ENCODE measurements at places on chromosomes 2 and 18.

- no peak for DNase-seq
Measured at GRCh38 chr2:23549821-23550530, 165.0 kb downstream of the KLHL29 start.

DNA sequence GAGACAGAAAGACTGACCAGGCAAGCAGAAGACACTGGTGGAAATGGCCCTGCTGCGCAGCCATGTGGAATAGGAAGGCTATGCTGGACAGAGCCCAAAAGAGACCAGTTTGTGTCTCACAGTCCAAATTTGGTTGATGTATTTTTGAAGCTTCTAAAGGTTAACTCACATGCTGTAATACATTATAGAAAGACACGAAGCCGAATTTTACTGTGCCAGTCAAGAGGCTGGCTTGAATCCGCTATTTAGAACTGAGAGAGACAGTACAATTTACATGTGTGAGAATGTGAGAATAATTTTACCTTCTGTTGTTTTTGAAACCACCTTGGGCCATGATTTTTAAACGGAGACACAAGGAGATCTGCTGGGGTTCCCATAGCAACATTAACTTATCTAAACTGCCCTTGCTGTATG is 113.6 kb downstream of the METTL8 start:
- DNase-seq, result no peak

DNA sequence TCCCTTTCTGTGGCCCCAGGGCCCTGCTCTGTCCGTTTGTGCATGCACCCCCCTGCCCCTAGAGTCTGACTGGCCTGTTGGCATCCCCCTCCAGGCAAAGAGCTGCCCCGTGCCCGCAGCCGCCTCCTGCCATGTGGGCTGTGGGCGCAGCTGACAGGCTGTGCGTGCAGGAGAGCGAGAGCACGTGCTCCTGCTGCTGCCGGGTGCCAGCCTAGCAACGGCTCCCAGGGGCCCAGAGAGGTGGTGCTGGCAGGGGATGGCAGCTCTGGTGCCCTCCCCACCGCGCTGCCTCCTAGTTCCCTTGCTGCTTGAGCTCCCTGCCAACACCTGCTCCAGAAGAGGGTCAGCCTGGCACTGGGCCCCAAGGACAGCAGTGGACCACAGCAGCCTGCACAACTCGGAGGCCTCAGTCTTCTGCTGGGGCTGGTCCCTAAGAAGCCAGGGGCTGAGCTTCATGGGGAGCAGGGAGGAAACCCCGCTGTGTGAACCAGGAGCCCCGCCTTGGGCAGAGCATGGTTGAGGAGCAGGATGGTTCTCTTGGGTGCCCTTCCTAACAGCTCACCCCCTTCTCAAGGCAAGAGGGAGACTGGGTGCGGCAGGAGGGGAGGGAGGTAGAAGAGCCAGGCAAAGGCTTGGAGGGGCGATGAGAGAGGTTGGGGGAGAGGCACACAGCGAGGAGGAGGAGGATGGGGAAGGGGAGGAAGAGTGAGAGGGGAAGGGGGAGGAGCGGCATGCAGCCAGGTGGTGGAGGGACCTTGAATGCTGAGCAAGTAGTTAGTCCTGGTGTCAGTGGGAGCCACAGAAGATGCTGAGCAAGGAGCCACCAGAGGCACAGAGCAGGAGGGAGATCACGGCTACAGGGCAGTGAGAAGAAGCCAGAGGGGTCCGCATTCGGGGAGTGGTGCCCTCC is 23.8 kb upstream of the PTMA start:
- DNase-seq, result no peak

DNA sequence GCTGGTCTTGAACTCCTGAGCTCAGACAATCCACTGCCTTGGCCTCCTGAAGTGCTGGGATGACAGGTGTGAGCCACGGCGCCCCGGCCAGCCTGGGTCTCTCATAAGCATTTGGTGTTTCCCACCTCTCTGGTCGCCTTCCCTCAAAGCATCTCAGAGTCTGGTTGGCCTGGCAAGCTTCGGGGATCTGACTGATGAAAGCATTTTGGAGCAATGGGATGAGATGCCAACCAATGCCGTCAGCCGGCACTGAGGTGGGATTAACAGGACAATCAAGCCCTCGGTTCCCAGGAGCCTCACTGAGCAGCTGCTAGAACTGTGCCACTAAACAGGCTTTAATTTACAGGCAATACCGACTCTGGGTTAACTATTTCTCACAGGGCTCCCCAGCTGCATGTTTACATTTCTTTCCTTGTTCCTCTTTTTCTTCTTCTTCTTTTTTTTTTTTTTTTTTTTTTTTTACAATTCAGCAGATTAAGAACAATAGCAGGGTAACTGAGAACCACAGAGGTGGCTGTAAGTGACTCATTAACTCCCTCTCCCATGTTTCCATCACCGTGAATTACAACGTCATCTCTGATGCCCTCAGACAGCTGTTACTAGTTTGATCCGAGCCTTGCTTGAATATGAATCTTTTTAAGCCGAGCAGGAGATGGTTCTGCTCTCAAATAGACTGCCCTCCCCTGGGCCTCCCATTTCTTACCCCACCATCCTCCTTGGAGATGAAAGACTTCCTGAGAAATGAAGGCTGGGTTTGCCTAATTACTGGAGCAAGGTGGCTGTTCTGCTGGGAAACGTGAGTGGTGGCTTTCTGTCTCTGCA is 37.9 kb downstream of the ODC1 start:
- DNase-seq, result no peak

GRCh38 chr2:113922784-113923183 is 32.9 kb downstream of the ACTR3 start:
- DNase-seq, result no peak

DNA sequence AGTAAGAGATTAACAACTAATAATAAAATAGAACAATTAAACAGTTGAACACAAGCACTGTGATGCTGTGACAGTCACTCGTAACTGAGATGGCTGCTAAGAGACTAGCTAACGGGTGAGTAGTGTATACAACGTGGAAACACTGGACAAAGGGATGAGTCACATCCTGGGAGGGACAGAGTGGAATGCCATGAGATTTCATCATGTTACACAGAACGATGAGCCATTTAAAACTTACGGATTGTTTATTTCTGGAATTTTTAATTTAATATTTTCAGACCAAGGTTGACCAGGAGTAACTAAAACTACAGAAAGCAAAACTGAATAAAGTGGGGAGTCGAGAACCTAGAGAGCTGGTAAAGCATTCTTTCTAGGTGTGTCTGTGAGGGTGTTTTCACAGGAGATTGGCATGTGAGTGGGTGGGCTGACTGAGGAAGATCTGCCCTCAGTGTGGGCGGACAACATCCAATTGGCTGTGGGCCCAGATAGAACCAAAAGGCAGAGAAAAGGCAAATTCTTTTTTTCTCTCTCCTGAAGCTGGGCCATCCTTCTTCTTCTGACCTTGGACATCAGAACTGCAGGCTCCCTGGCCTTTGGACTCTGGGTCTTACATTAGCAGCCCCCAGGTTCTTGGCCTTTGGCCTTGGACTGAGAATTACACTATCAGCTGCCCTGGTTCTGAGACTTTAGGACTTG is 14.6 kb downstream of the TMSB10 start:
- DNase-seq, result no peak

GRCh38 chr18:10249270-10249669 is 205.2 kb upstream of the APCDD1 start:
- no peak for DNase-seq

DNA sequence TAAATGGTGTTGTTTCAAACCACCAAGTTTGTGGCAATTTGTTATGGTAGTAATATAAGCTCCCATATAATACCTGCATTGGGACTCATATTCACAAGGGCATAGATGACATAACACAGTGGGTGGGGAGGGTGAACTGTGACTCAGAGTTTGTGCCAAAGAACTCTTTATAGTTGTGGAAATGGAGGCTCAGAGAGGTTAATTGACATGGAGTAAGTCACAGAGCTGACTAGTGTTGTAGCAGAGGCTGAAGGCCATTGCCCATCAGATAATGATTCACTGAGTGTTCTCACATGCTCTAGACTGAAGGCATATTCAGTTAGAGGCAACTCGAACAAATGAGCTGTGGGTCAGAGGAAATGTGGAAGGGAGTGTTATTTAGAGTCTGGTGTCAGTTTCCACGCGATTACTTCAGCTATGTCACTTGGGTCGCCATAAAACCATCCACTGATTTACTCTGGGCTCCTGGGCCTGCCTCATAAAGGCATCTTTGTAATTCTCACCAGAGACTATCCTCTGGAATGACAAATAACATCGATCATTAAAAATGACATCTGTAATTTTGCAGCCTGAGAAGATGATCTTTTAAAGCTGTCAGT is 264.7 kb downstream of the CCDC85A start:
- no peak for DNase-seq

- peak; percentile 5 for DNase-seq
Measured at GRCh38 chr2:145687442-145688134, 1167.7 kb upstream of the ZEB2 start.

- DNase-seq, result no peak
Measured at GRCh38 chr2:219024059-219024458, 17.3 kb downstream of the CFAP65 start.

DNA sequence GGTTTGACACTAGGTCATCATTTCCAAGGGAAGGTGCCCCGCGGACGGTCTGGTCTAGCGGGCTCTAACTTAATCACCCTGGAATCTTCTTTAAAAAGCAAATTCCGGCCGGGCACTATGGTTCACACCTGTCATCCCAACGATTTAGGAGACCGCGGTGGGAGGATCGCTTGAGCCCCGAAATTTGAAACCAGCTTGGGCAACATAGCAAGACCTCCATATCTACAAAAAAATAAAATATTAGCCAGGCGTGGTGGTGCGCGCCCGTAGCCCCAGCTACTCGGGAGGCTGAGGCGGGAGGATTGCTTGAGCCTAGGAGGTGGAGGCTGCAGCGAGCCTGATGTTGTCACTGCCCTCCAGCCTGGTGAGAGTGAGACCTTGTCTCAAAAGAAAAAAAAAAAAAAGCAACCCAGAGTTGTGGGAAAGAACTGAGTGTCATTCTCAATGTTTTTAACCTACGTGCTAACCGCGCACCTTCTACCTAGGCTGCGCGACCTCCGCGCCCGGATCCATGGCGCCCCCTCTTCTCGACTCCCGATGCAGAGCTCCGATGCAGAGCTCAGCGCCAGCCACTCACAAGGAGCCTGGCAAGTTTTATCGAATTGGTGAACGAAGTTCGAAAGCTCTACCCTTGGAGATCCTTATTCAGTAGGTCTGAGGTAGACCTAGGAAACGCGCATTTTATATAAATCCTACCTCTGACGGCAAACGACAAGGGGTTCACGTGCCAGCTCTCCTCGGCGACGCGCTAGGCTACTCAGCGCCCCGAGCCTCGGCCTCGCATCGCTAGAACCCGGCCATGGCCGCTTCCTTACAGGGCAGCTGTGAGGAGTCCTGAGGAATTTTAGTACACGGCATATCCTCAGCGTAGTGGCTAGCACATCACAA is 888 bp upstream of the TWSG1 start:
- peak; percentile 11 for DNase-seq

- DNase-seq, result no peak
Measured at GRCh38 chr2:24490181-24490689, 819 bp upstream of the NCOA1 start.

DNA sequence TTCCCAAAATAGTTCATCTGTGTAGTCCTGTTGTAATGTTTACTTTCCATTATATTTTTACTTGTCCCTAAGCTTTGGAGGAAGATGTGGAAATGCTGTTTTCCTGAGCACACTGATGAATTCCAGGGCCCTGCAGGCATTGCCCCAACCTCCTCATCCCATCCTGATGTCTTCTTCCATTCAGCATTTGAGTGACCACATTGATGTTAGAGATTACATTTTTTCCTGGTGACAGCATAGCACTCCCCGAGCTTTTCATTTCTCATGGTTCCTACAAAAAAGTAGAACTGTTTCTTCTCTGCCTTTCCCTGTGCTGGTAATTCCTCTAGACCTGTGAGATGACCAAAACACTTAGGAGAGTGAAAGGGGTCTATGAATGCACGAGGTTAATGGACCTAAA is 4.8 kb downstream of the IL36A start:
- DNase-seq, result no peak

DNA sequence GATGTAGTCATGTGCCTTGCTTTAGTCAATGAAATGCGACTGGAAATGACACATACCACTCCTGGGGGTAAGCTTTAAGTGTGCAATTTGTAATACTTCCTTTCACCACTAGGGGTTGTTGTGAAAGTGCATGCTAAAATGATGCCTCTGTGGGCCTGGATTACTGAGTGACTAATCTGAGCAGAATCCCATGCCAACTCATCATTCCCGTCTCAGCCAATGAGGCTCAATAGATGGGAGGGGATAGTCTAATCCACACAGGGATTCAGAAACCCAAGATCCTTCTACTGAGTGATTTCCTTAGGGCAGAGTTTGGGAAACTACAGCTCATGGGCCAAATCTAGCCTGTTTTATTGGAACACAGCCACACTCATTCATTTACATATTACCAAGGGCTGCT is 54.0 kb downstream of the HRH4 start:
- peak; percentile 46 for DNase-seq

DNA sequence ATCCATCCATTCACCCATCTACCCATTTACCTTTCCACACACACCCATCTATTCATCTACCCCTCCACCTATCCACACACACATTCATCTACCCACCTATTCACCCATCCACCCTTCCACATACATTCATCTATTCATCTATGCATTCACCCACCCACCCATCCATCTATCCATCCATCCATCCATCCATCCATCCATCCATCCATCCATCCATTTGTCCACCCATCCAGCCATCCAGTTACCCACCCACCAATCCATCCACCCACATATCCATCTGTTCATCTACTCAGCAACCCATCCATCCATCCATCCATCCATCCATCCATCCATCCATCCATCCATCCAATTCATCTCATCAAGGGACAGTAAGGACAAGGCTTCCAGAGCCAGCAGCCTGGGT is 74.0 kb downstream of the INHBB start:
- no peak for DNase-seq

DNA sequence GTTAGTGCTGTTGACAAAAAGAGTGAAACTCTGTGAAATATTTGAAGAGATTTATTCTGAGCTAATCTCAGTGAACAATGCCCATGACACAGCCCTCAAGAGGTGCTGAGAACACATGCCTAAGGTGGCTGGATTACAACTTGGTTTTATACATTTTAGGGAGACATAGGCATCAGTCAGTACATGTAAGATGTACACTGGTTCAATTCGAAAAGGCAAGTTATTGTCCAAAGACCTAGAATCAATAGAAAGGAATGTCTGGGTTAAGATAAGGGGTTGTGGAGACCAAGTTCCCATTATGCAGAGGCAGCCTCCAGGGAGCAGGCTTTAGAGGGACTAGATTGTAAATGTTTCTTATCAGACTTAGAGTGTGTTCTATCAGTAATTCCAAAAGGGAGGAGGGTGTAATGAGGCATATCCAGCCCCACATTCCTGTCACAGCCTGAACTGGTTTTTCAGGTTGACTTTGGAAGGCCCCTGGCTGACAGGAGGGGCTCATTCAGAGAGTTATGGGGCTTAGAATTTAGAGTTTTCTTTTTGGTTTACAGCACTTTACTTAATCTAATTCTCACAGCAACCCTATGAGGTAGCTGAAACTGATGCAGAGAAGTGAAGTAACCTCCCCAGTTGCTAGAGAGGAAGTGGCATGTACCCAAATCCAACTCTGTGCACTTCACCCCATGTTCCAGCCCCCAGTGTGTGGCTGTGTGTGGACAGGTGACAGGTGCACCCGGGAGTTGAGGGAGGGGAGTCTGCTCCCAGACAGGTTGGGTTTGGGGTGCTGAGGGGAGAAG is 28.3 kb upstream of the ASAP2 start:
- no peak for DNase-seq

Measured in thymus (tissue), 14 donors.